ENCODE measurements at places on chromosomes 12 and 14.

- DNase-seq: no peak
Measured at GRCh38 chr14:88327497-88327896, 4.4 kb upstream of the KCNK10 start.

- no peak for DNase-seq
Measured at GRCh38 chr14:66782853-66783252, 274.9 kb downstream of the GPHN start.

DNA sequence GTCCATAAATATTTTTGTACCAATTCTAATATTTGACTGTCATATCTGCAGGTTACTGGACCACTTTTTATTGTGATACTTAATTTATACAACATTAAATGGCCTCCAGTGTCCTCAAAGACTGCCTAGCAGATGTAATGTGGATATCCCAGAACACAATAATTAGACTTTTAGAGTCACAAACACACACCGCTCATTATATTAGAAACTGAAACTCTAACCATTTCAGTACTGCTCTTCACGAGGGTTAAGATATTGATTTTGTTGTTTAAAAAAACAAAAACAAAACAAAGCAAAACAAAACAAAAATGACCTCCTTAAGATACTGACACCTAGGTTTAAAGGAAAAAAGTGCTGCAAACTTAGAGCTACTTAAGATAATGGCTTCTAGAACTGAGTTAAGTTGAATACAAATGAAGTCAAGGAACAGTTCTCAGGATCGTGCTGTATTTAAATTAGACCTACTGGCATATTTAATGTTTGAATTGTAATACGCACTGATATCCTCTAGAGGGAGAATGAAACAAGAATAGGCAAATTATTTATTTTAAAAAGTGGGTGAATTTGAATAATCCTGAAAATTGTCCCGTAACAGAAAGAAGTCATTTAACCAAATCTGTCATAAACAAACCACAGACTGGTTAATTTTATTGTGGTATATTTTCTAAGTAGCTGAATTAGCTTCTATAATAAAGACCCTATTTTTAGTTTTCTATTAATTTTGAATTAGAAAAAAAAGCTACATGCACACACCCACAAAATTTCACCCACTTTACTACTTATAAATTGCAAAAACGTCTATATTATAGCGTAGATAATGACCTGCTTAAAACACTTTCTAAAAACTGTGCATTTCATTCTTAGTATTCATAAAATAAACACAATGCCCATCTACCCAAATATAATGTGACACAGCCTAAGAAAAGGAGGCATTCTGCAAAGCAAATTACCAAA lies 395.2 kb upstream of the DCN start:
- no peak for DNase-seq

DNA sequence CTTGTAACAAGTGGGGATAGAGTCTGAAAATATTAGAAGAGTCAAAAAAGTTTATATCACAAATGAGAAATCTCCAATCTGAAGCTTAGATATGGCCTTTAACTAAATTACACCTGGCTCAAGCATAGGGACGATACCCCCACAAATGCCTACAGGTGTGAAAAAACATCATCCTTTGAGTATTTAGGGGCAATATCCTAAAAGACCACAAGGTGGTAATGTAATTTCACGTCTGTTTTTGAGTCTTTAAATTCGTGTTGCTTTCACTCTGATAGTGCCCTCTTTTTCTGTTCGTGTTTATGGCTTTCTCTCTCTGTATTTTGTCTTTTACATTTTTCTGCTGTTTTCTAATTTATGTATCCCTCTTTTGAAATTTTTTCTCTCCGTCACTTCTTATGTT lies 84.3 kb downstream of the ETNK1 start:
- DNase-seq: no peak
